ENCODE measurements at places on chromosomes 3 and 15.
A peak's percentile ranks its signal among the peaks of the same experiment; 100 is the strongest.

DNA sequence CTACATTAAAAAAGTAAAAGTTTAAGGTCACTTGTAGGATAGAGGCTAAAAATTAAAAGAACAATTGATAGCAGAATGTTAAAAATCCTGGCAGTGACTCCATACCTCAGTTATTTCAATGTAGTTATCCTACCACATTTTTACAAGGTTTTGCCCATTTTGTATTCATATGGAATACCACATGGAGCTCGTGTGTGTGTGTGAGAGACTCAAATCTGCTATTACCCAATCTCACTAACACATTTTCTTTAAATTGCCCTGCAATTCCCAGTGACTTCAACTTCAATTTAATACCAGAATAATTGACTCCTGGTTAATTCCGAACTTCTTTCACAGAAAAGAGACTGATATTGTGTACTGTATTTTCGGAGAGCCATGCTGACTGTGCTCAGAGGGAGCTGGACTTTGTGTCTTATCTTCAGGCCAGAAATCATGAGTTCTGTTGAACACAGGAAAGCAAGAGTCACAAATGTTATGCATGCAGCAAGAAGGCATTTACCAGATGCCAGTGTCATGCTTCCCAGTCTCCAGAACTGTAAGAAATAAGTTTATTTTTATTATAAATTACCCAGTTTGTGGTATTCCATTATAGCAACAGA lies 529.0 kb upstream of the NECTIN3 start:
- DNase-seq = no peak

- DNase-seq = no peak
These were observed 286.4 kb downstream of the TBC1D5 start for GRCh38 chr3:17456046-17456445.

DNA sequence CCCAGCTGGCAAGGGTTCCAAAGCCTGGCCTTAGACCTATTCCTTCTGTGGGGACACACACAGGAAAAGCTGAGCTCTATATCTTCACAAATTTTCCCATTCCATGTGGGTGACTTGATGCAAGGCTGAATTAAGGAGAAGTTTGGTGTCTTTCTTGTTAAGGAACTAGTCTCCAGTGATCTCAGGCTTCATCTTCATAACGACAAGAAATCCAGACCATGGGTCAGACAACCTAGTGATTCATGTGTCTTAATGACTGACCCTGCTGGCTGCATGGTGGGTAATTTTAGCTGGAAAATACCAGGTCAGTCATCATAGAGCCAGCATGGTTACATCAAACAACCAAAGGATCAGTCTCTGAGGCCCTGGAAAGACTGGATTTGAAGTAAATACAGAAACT lies 112.7 kb upstream of the SLC4A7 start:
- DNase-seq = no peak

GRCh38 chr3:123194552-123194951 lies 7.2 kb upstream of the SEC22A start:
- DNase-seq = no peak

DNA sequence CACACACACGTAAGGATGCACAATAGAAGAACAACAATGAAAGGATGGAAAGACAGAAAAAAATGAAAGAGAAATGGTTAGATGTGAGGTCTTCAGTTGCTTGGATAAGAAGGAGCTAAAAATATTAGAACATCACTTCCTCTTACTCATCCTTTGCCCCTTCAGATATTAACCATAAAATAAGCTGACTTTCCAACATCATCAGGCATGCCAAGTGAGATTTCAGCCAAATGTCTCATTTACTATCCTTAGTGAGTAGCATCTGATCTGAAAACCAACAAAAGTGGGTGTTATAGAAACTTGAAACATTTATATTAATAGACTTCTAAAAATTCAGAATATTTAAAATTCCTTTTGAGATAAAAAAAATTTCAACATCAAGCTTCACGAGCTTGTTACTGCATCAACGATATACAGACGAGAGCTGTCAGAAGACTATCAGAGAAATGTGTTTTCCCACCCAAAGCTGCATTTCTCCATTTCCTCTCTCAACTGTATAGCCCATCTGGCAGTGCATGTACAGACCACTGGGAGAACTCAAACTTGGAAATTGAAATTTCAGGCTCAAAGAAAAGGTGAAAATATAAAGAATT lies 25.4 kb upstream of the LSAMP start:
- no peak for DNase-seq

DNA sequence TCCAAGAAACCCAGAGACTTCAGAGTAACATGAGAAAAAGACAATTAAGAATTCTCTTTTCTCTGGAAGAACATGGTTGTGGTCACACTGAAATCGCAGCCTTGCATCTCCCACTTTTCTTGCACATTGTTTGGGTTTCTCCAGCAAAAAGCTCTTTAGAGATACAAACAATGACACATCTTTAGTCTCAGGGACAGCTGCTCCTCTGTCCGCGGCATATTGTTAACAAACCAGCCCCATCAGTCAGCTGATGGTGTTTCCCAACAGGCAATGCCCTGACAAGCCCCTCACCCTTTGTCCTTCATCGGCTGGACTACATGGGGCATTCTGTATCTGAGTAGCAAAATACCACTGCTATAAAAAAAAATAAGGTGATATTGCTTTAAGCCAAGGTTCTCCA lies 53.4 kb downstream of the UMPS start:
- no peak for DNase-seq

DNA sequence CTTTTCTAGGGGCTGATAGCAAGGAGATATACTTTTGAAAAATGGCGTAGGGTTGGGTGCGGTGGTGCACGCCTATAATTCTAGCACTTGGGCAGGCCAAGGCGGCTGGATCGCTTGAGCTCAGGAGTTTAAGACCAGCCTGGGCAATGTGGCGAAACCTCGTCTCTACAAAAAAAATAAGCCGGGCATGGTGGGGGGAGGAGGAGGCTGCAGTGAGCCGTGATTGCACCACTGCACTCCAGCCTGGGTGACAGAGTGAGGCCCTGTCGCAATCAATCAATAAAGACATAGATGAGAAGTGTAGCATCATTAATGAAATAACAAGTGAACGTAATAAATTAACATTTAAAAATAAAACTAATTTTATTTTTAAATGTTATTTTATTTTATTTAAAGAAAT lies 134.6 kb downstream of the SLCO3A1 start:
- DNase-seq = no peak

- DNase-seq = no peak
These were observed 11.3 kb upstream of the LIMD1 start for GRCh38 chr3:45583021-45583851.

- DNase-seq = no peak
These were observed 317.8 kb upstream of the C2CD4B start for GRCh38 chr15:62482785-62483429.

DNA sequence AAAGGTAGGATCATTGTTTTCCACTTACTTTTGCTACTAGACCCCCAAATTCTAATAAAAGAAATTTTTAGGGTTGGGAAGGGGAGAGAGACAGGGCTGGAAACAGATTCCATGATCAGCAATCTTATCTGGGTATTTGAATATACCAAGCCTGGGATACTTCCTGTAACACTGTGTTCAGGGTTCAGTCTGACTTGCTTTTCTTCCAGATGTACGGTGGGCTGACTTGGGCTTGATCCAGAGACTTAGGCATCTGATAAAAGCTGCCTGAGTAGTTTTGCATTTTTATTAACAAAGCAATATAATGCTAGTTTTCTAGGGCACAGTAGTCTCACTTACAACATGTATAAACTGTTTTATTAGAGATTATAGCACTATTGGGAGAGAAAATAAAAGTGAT lies 49.2 kb downstream of the KCNMB2 start:
- no peak for DNase-seq

- no peak for DNase-seq
These were observed 5.2 kb downstream of the HYAL2 start for GRCh38 chr3:50317300-50317699.

DNA sequence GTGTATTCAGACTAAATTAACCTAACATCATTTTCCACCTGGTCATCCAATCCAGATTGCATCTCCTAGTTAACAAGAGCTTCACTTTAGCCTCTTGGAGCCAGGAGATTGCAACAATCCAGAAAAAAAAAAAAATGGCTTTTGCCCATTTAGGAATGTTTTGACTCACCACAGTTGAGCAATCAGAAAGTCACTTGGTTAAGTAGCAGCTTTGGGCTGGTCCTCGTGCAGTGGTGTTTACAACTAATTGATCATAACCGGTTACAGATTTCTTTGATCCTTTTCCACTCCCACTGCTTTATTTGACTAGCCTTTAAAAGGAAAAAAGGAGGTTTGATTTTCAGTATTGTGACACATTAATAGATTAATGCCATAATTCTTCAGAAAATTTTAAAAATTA lies 688.8 kb upstream of the CCDC54 start:
- no peak for DNase-seq

DNA sequence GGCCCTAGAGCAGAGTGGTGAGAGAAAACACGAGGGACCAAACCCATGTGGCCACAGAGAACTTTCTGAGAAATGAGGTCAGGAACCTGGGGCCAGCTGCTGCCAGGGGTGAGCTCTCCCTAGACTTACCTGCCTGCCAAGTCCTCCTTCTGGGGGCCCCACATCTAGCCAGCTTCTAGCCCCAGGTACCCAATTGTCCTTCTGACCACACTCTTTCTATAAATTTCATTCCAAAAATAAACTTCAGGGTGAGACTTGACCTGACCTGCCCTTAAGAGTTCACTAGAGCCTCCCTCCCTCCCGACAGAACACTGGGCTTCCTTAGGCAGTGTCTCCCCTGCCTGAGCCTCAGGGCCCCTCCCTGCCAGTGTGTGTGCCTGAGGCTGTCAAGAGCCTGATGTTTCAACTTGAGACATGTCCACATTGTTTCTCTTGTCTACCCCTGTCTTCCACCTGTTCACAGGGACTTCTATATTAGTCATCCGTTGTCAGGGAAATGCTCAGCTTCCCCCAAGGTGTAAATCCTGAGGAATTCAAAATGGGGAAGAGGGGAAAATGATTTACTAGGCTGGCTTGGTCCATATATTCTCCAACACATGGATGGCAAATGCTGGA lies 312.8 kb upstream of the TLE3 start:
- no peak for DNase-seq

DNA sequence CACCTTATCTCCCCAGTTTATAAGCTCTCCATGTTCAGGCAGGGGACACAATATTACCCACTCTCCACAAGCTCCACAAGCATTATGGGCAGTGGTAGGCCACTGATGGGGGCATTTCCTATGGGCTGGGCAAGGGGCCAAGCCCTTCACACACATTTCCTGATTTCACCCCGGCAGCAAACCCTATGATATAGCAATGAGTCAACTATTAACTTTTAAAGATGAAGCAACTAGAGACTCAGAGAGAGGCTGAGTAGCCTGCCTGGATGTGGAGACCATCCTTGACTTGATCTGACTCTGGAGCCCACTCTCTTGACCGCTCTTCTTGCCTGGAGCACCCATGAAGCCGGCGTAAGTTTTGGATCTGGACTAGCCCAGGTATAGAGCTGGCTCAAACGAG lies 27.4 kb downstream of the FOXL2NB start:
- DNase-seq = no peak

GRCh38 chr3:172591876-172592771 lies 68.9 kb upstream of the TNFSF10 start:
- peak; percentile 84 for DNase-seq

DNA sequence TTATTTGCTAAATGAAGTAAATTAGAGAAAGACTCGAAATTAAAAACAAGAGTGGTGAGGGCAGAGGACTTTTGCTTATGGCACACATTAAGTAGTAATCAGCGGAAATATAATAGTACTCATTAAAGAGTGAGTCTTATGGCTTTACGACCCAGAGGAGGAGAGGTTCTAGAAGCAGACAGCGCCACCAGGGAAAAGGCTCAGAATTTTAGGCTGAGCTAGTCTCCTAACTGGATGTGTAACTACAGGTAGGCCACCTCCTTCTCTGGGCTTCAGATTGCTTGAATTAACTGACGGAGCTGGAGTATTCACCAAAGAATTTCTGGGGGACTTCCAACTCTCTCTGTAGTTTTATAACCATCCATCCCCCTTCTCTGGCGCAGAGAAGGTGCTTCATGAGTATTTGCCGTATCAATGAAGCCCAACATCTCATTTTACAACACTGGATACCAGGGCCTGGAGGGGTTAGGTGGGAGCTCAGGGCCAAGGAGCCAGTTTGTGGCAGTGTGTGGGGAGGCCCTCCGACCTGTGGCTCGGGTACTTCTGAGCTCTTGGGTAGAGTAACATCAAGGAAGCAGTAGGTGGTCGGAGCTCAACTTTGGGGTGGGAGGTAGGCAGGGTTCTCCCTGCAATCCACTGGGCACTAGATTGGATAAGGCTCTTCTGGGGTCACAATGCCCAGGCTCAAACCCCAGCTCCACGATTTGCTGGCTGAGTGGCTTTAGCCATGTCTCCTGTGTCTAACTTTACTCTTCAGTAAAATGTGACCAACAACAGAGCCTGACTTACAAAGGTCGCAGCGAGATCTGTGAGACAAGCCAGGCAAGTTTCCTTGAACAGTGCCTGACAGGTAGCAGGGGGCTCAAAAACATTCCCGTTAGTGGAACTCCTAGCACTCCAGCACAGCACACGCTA lies 1.1 kb downstream of the CHCHD4 start:
- peak; percentile 23 for DNase-seq

DNA sequence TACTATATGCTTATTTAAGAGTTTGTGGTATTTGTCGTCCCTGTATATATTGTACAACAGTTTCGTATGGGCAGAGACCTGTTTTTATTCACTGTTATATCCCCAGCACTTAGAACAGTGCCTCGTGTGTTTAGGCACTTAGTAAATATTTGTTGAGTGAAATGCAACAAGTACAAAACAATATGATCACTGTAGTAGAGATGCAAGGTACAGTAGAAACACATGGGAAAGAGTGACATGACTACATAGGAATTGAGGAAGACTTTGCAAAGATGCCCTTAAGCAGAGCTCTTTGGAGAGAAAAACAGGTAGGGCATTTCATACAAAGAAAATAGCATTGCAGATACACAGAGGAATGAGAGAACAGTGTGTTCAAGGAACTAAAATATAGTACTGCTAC lies 18.3 kb downstream of the RASA2 start:
- DNase-seq = no peak

DNA sequence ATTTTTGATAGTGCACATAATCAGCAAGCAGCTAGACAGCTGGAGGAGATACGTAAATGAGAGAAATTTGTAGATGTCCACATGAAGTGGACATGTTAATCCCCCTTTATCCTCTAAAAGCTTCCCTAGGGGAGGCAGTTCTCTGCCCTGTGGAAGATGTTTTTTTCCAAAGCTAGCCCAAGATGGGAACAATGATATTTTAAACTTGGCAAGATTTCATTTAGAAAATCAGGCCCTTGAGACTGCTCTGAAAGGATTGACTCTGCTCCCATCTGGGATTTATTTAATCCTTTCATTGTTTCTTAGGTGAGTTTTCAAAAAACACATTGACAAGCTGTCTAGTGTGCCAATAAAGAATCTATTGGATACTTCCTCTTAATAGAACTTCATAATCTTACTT lies 92.0 kb downstream of the SYNPR start:
- no peak for DNase-seq

GRCh38 chr3:99236576-99236975 lies 335.1 kb upstream of the DCBLD2 start:
- DNase-seq = no peak

GRCh38 chr3:124322966-124323365 lies 331.0 kb upstream of the ROPN1 start:
- no peak for DNase-seq

GRCh38 chr3:124372775-124373174 lies 357.5 kb upstream of the UMPS start:
- no peak for DNase-seq

- no peak for DNase-seq
These were observed 41.6 kb upstream of the DUT start for GRCh38 chr15:48289628-48290027.
